ENCODE measurements at places on chromosomes 7 and 10. TPM values are rescaled to one million over a fixed set of nuclear protein-coding genes. Genes with fewer than 3 reads are reported as not detected.

The FAM20C gene
- 7.7 TPM for total RNA-seq

DNA sequence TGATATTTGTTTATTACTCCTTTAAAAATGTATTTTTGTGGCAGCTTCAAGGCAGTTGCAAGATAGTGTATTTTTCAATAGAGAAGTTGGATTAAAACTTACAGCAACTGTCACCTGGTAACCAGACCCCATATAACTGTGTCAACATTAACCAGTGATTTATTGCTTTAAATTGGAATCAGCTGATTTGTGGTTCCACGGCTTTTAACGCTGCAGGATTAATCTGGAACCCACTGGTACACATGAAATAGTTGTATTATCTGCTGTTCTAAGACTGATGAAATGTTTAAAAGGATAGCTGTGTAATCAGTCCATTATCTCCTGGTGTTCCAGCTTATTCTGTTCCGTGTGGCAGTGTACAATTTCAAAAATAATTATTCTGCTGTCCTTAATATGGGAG is 180.2 kb downstream of the CELF2 start:
- DNase-seq, result no peak

GRCh38 chr7:137583172-137583571 is 239.6 kb upstream of the PTN start:
- no peak for DNase-seq

DNA sequence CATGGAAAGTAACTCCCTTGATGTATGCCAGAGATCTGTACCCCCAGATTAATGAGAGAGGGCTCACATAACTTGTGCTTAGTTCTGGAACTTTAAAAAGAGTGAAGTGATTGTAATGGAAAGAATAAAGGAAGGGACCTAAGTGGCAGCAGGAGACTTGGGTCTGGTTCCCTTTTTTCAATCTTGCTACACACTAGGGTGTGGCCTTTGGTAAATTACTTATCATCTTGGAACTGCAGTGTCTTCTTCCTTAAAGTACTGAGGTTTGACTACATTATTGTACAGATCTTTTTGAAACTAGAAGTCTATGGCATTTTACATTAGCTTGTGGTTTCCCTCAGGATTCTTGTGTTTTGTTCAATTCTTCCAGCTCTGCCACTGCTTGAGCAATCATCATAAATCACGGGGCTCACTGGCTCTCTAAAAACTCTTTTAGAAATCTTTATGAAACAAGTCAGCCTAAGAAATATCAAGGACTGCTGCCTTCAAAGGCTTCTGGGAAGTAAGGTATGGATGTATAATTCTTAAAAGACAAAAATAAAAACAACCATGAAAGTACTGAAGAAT is 22.5 kb upstream of the CHRM2 start:
- DNase-seq, result peak; percentile 29
